ENCODE measurements at places on chromosomes 11 and 22. TPM values are rescaled to one million over a fixed set of nuclear protein-coding genes. Genes with fewer than 3 reads are reported as not detected.

Gene PATE4
- not detected for total RNA-seq

Gene PGGHG
- total RNA-seq, result 10.6 TPM

Gene IGSF9B
- 5.0 TPM for total RNA-seq

Gene BAIAP2L2
- total RNA-seq, result 59.1 TPM

Gene ACR
- total RNA-seq, result 0.77 TPM

Gene TUBGCP6
- total RNA-seq, result 33.4 TPM

- peak overlapping the region; percentile 66 for H3K27ac ChIP-seq
- no peak for DNase-seq
- no peaks in the 10 kb centered on the region for H3K36me3 ChIP-seq
These were observed 31.1 kb downstream of the TMEM45B start for GRCh38 chr11:129846508-129847335.

DNA sequence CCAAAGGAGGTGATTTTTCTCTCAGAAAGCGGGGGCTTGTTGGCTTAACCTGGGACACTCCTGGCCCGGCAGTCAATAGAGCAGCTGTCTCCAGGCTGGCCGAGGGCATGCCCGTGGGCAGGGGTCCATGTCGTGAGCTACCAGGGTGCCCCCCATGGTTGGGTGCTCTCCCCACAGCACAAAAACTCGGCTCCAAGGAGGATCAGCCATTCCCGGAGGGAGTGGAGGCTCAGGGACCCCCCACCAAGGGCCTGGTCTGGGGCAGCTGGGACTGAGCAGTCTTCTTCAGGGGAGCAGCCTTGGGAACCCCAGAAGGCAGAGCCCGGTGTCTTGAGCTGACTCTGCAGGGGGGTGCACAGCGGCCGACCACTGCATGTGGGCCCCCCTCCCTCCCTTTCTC is 20.8 kb upstream of the TH start:
- H3K36me3 ChIP-seq, result no peaks in the 10 kb centered on the region
- no peak for DNase-seq
- H3K27ac ChIP-seq, result no peak overlapping the region
- H3K27me3 ChIP-seq, result no peaks in the 10 kb centered on the region
- H3K4me1 ChIP-seq, result no peaks in the 10 kb centered on the region

DNA sequence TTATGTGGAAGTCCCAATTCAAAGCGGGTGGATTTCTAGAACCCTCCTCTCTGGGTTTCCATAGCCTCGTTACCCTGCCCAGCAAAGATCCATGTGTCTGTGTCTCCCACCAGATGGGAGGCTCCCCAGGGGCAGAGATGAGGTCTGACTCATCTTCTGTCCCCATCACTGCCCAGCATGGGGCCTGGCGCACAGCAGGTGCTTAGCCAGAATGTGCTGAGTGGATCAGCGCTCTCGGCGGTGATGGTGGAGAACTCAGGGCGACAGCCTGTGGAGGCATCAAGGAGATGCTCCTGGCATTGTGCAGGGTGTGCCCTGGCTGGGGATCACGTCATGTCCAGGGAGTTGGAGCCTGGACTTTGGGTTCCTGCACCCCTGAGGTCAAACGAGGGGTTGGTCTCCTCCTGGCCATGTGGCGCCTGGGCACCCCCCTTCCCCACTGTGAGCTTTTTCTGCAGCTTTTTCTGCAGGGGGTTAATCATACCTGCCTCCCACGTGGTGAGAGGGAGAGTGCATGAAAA is 46.1 kb upstream of the RFPL3 start:
- no peaks in the 10 kb centered on the region for H3K4me1 ChIP-seq
- H3K4me3 ChIP-seq, result no peak overlapping the region
- no peaks in the 10 kb centered on the region for H3K36me3 ChIP-seq
- no peak for DNase-seq
- H3K27ac ChIP-seq, result no peak overlapping the region

- H3K27ac ChIP-seq, result no peak overlapping the region
- no peaks in the 10 kb centered on the region for H3K36me3 ChIP-seq
- no peak for DNase-seq
- no peak overlapping the region for H3K4me3 ChIP-seq
- no peaks in the 10 kb centered on the region for H3K4me1 ChIP-seq
These were observed 88.3 kb downstream of the BDNF start for GRCh38 chr11:27611947-27612455.

- H3K36me3 ChIP-seq, result no peaks in the 10 kb centered on the region
- no peak overlapping the region for H3K4me3 ChIP-seq
- H3K27me3 ChIP-seq, result no peaks in the 10 kb centered on the region
- H3K27ac ChIP-seq, result no peak overlapping the region
- H3K4me1 ChIP-seq, result peaks cover 7% of the 10 kb centered on the region
These were observed 41.7 kb downstream of the IGF2 start for GRCh38 chr11:2097356-2097997.

DNA sequence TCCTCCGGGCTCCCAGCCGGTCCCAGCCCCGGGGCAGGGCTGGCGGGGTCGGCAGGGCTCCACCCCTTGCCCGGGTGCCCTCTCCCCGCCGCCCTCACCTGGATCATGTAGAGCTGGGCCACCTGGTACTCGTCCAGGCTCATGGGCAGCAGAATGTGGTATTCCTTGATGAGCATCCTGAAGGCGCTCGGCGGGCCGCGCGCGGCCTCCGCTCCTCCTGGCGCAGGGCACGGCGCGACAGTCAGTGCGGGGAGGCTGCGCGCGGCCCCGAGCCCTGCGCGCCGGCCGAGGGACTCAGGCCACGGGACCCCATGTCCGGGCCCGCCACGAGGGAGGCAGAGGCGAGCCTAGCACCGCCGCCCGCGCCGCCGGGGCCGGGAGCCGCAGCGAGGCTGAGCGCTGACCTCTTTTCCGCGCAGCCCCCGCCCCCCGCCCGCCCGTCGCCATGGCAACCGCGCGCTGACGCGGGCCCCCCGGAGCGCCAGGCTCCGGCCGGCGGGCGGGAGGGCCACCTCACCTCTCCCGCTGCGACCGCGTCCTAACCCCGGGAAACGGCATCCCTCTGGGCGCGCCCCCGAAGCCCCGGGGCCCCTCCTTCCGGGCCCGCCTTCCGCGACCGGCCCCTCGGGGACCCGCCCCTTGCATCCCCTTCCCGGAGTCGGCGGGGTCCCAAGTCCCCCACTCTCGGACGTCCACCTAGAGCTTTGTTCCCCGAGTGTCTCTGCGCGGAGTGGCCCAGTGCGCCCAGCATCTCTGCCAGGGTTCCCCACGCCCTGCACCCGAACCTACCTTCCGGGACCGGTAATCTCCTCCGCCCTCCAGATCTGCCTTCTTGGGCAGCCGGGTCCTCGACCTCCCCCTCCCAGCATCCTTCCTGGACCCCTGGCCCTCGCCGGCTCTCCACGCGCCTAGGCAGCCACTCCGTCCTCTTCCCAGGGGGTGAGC is 886 bp downstream of the PITPNM1 start:
- H3K36me3 ChIP-seq, result peaks cover 9% of the 10 kb centered on the region
- no peak for DNase-seq
- no peaks in the 10 kb centered on the region for H3K27me3 ChIP-seq
- peak overlapping the region; percentile 92 for H3K27ac ChIP-seq
- peaks cover 23% of the 10 kb centered on the region for H3K4me1 ChIP-seq

DNA sequence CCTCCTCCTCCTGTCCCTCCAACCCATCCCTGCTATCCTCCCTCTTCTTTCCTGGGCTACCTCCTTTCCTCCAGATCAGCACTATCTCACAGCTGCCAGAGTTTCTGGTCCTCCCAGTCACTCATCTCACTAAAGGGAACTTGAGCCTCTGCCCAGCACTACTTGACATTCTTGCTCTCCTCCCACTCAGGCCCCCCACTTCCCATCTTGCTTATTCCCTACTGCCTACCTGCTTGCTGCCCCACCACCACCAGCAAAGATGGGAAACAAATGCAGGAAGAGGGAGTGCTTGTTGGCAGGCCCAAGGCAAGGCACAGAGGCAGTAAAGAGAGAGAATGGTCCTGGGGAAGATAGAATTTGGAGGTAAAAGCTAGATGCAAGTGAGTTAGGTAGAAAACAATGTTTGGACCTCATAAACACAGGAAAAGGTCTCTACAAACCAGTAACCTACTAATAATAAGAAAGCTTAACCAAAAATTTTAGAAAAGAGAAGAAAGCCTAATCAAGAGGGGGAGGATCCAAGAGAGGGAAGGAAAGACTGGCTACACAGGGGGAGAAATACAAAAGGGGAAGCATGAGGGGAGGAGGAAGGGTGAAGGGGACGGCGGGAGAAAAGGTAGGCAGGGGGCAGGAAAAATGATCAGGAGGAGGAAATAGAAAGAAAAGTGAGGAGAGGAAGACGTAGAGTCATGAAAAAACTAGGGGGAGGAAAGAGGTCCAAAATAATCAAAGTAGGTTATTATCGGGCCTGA is 63.6 kb downstream of the PAK1 start:
- DNase-seq, result no peak
- H3K4me1 ChIP-seq, result peaks cover 19% of the 10 kb centered on the region
- H3K27ac ChIP-seq, result no peak overlapping the region
- H3K27me3 ChIP-seq, result no peaks in the 10 kb centered on the region
- H3K36me3 ChIP-seq, result no peaks in the 10 kb centered on the region

- no peak overlapping the region for H3K4me3 ChIP-seq
- no peaks in the 10 kb centered on the region for H3K4me1 ChIP-seq
- H3K36me3 ChIP-seq, result no peaks in the 10 kb centered on the region
These were observed 34.6 kb upstream of the MN1 start for GRCh38 chr22:27836181-27836580.

DNA sequence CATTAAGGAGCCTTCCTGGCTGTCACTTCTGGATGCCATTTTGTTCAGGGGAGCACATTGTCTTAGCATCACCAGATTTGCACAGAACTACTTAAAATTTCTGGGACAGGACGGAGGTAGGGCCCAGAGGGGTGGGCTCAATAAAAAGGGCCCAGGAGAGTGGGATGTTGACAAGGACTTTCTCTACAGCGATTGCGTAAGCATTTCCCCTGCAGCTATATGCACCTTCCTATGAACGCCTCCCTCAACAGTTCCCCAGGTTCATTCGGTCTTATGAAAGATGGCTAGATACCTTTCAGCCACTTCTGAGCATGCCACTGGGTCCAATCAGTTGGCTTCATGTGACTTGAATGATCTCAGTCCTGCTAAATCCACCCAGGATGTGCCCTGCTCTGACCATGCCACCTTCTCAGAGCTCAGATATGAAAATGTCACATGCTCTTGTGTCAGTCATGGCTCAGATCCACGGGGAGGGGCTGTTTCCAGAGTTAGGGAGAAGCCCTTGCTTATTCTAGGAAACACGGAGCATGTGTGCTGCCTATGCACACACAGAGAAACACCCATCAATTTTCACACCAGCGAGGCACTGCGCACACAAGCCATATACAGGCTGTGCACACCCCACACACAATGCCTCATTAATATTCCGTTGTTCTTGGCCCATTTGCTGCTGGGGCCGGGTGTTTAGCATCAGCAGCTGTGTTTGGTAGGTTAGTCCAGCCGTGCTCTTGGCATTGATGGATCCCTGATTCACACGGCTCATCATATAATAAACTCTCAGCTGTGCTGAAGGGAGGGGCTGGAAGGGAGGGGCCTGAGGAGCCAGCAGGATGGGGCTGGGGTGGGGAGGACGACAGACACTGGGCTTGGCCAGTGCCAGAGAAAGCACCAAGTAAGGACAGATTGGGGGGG is 52.5 kb upstream of the NNMT start:
- H3K4me3 ChIP-seq, result no peak overlapping the region
- H3K27me3 ChIP-seq, result no peaks in the 10 kb centered on the region
- H3K4me1 ChIP-seq, result no peaks in the 10 kb centered on the region
- H3K27ac ChIP-seq, result no peak overlapping the region
- H3K36me3 ChIP-seq, result no peaks in the 10 kb centered on the region
- DNase-seq, result no peak

DNA sequence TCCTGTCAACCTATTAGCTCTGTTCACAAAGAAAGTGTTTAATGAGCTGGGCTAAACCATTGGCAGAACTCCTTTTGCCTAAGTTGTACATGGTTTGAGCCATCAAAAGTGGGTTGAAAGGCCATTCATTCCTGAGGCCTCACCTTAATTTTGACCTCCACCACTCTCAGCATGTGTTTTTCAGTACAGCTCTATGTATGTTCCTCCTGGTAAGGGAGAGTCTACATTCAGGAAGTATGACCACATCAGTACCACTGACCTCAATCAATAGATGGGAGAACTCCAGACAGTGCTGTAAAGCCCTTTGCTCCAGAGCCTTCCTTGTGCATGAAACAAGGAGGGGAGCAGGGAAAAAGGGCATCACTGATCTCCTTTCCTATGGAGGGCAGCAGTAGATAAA is 87.8 kb upstream of the CARD18 start:
- H3K36me3 ChIP-seq, result no peaks in the 10 kb centered on the region
- no peaks in the 10 kb centered on the region for H3K27me3 ChIP-seq
- no peak overlapping the region for H3K27ac ChIP-seq
- H3K4me3 ChIP-seq, result no peak overlapping the region
- H3K4me1 ChIP-seq, result peaks cover 3% of the 10 kb centered on the region
